ACHN (cell line): ENCODE measurements at places on chromosomes 7 and 10.

DNA sequence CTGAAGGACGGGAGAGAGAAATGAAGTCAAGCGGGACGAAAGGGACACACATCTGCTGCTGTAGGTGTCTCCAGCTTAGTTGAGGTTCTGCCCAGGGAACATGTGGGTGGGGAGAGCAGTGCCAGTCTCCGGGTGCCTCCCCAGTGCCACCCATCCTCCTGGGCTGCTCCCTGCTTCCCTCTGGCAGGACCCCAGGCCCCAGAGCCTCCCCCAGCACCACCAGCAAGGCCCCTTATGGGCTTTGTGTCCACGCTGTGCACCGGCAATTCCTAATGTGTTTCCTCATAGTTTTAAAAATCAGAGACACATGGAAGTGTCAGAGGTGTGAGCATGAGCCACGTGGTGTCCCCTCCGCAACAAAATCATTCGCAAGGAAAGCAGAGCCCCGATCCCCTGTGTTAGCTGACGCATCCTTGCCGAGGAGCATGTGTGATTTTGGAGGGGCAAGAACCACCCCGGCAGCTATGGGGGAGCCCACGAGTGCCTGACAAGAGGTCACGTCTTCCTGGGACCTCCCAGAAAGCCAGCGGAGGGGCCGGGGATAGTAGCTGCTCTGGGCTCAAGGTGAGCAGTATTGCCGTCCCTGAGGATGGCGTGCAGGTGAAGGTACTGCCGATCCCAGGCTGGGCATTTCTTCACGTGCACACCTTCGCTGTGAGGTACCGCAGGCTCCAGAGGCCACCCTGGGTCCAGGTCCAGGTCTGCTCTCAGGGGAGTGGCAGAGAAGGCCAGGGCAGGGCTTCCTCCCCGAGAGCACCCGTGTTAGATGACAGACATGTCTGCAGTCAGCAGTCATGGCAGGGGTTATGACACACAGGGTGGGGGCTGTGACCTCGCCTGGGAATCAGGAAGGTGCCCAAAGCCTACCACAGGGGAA lies 448.2 kb upstream of the FOXK1 start:
- no peak for DNase-seq

DNA sequence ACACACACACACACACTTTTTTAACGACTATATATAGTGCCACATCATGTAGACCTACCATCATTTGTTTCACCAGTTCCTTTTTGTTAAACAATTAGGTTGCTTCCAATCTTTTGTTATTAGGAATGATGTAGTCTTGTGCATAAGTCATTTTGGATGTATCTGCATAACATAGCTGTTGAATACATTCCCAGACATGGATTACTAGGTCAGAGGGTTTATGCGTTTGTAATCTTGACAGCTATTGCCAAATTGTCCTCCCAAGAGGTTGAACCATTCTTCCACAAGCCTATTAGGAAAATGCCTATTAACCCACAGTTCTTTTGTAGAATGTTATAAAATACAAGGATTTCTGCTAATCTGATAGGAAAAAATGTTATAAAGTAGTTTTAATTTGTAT lies 87.3 kb downstream of the PALS2 start:
- no peak for DNase-seq

- peak; percentile 76 for DNase-seq
Measured at GRCh38 chr10:5317547-5318107, 47.1 kb upstream of the UCN3 start.

DNA sequence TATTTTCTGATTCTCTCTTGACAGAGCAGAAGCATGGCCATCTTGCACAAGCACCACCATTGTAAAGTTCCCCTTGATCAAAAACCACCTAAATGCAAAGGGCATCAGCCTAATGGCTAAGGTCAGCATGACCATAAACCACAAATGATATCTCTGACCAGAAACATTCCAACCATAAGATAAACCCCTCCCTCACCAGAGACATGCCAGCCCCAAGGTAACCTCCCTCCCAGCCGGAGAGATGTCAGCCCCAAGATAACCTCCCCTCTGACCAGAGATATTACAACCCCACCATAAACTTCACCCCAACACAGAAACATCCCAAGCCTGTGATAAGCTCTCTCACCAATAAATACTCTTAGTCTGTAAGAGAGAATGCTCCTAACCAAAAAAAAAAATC lies 72.1 kb upstream of the CDK1 start:
- DNase-seq = no peak

GRCh38 chr10:114576716-114577115 lies 81.4 kb downstream of the ABLIM1 start:
- DNase-seq = no peak

GRCh38 chr10:61793760-61794703 lies 107.5 kb upstream of the ARID5B start:
- DNase-seq = no peak

- no peak for DNase-seq
Measured at GRCh38 chr7:1800902-1801301, 130.8 kb downstream of the ELFN1 start.

GRCh38 chr7:7989133-7989532 lies 20.5 kb downstream of the GLCCI1 start:
- no peak for DNase-seq

- DNase-seq = no peak
Measured at GRCh38 chr7:37281368-37282092, 167.1 kb downstream of the ELMO1 start.

DNA sequence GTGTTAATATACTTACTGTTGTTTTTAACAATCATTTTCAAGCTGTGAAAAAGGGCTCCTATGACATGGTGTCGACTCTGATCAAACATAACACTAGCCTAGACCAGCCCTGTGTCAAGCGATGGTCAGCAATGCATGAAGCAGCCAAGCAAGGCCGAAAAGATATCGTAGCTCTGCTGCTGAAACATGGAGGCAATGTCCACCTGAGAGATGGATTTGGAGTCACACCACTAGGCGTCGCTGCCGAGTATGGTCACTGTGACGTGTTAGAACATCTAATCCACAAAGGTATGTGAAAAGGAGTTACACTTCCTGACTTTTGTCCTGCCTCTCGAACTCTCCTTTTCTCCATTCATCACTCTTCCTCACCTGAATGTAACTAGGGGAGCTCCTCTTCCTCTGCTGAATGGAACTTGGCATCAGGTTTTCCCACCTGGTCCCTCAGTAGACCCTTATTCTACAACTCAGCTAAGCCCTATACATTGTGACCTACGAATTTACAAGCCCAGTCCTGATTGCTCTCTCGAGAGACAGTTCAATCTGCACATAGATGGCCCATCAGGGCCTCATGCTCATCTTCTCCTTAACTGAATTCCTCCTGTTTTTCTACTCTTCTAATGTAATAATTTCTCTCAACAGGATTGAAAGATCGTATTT lies 23.0 kb downstream of the ASB15 start:
- peak; percentile 62 for DNase-seq

DNA sequence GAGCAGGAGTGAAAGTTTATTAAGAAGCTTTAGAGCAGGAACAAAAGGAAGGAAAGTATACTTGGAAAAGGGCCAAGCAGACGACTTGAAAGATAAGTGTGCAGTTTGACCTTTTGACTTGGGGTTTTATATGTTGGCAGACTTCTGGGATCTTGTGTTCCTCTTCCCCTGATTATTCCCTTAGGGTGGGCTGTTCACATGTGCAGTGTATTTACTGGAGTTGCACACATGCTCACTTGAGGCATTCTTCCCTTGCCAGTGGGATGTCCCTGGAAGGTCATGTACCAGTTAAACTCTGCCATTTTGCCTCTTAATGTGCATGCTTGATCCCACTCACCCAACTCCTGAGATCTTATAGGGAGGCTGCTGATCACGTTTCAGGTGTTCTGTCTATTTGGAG lies 23.4 kb upstream of the ARHGAP12 start:
- no peak for DNase-seq

DNA sequence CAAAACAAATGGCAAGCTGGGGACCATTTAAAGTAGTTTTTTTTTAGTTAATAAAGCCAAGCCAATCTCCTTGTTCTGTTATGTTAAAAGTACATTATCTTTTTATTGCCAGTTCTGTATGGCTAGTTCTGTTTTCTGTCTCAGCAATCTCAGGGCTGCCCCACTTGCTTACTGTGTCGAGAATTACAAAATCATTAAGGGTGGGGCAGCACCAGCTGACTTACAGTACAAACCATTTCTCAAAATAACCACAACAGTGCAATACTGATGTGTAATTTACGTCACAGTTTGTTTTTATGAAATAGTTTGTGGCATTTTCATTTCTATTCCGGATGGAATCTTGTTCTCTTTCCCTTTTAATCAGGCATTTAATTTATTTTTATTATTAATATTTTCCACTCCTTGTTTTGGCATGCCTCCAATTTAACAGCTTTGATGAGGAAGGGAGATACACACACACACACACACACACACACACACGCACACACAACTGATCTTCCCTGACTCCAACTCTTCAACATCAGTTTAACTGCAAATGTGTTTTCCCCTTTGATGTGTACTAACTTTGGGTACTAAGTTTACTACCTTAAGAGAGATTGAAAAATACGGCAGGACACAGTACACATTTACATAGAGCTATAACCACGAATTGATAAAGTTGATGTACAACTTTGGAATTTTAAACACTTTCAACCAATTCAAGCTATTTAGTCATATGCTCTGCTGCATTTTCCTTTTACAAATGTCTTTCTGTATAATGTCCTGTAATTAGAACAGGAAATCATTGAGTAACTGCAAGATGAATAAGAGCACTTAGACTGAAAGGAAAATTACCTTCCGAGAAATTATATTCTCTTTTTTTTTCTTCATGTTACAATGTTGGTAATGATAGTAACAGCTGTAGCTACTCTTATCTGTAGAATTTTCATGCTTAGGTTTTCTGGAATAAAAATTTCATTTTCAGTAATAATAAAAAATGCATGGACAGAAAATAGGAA lies 91.5 kb downstream of the ARID5B start:
- DNase-seq = no peak

DNA sequence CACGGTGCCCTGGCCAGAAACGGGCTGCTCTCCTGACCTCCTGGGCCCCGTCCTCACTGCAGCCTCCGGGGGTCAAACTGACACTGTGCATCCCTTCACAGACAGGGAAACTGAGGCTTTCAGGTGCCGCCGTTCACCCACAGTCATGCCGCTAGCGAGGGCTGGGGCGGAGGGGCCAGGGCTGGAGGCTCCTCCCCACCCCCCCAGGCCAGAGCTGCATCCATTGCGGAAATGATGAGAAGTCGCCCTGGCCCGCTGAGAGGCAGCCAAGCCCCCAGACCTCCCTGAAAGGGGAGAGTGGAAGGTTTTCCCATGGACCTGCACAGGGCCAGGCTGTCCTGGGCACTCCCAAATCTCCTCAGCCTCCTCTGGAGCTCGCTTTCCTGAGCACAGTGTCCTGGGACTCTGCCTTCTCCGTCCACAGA lies 16.5 kb upstream of the INPP5A start:
- DNase-seq = no peak

DNA sequence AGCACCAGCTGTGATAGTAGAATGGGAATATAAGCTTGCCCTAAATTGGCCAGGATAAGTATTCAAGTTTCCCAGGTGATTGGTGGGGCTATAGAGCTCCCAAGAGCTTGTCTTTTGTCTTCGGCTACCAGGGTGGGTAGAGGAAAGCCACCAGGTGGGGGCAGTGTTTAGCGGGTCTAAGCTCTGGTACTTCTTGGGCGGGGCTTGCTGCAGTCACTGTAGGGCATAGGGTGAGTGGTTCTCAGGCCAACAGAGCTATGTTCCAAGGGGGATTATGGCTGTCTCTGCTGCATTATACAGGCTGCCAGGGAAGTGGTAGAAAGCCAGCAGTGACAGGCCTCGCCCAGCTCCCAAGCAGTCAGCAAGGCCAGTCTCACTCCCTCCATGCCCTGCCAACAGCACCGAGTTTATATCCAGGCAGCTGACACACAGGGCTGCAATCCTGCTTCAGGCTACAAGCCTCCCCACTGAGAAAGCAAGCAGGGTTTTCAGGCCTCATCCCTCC lies 110.7 kb downstream of the ZNF467 start:
- DNase-seq = peak; percentile 86

DNA sequence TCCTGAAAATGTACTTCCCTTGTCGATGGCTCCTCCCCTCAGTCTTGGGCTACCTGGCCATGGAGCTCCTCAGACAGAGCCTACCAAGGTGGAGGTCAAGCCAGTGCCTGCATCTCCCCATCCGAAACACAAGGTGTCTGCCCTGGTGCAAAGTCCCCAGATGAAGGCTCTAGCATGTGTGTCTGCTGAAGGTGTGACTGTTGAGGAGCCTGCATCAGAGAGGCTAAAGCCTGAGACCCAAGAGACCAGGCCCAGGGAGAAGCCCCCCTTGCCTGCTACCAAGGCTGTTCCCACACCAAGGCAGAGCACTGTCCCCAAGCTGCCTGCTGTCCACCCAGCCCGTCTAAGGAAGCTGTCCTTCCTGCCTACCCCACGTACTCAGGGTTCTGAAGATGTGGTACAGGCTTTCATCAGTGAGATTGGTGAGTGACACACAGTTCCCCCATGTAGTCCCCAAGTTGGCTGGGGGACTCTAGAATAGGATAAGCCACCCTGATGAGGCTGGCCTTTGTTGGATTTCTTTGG lies 8.8 kb downstream of the PPRC1 start:
- DNase-seq = no peak

DNA sequence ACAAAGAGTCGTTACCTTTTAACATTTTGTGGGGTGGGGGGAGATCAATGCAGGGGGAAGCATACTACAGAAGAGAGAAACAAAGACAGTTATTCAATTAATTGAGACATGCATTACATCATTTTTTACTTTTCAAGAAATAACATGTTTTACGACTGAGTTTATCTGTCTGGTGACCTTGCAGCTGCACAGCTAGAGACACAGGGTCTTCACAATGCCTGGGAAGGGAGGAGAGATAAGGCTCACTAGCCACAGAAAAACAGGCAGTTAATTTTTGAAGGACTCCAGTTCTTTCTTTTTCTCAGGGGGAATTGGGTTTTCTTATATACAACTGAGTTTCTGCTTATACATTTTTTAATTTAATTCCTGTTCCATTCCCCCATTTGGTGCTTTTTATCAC lies 30.1 kb downstream of the ZPBP start:
- no peak for DNase-seq

DNA sequence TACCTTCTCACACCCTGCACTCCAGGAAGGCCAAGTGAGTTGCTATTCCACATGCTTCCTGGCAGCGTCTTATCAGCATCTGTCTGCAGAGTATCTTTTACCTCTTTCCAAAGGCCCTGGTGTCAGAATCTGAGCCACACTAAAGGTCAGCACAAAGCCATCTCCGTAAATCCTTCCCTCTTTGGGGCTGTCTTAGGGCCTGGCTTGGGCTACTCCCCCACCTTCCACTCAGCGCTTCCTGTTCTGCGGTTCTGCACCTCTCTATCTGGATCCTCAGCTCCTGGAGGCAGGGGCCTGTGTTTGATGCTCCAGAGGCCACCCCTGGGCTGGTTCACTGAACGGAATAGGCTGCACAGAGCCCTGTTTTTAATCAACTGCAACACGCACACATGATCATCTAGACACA lies 334.8 kb upstream of the GALNT17 start:
- no peak for DNase-seq

- DNase-seq = no peak
Measured at GRCh38 chr7:134866617-134867016, 87.2 kb downstream of the CALD1 start.

DNA sequence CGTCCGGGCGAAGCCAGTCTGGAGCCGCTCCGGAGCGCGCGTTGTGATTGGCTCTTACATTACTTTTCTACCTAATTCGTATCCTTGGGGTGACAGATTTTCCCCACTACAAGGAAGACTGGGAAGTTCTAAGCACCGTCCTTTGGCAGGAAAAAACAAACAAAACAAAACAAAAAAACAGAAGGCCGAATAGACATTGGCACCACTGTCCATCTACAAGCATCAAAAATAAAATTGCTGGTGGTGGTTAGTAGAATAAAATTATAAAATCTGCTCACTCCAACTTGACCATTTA lies 651 bp upstream of the SKAP2 start:
- no peak for DNase-seq
